ENCODE measurements at places on chromosomes 7 and 10. TPM values are rescaled to one million over a fixed set of nuclear protein-coding genes. Genes with fewer than 3 reads are reported as not detected.

DNA sequence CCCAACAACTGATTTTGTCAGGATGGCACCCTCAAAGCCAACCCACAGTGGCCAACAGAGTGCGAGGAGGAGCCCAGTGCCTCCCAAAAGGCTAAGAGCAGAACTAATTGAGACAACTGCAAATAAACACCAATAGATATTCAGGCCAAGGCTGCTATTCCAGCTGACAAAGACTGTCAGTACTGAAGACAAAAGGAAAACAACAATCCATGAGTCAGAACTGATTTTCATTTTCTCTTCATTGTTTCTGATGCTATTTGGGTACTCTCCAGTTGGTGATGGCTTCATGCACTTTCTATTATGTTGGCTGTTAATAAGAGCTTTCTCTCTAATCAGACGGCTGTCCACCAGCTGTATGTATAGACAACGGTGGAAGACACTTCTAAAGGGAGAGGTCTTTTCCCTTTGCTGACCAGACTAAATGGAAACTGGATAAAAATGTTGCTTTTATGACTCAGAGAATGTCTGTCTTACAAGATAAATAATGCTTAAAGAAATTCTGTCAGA is 515.9 kb downstream of the PARD3 start:
- DNase-seq: no peak

DNA sequence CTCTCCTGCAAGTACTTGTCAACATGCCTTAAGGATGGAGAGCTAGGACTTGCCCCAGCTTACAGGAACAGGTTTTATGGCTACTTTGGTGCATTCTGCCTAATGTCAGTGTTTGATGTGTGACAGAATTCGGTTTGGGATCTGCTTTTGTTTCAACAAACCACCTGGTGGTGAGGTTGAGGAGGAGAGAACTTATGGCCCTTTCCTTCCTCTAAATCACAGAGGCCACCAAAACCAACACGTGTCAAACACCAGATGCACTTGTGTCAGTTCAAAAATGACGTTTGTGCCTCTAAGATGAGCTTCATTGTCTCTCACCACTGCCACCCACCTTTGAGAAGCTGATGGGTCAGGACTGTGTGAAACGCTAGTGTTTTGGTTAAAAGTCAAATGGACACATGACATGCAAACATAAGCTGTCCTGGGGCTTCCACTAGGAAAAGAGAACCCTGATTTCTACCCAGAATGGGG is 83.9 kb downstream of the OSBPL3 start:
- DNase-seq: no peak

Gene FGFR2
- 4.4 TPM for total RNA-seq

DNA sequence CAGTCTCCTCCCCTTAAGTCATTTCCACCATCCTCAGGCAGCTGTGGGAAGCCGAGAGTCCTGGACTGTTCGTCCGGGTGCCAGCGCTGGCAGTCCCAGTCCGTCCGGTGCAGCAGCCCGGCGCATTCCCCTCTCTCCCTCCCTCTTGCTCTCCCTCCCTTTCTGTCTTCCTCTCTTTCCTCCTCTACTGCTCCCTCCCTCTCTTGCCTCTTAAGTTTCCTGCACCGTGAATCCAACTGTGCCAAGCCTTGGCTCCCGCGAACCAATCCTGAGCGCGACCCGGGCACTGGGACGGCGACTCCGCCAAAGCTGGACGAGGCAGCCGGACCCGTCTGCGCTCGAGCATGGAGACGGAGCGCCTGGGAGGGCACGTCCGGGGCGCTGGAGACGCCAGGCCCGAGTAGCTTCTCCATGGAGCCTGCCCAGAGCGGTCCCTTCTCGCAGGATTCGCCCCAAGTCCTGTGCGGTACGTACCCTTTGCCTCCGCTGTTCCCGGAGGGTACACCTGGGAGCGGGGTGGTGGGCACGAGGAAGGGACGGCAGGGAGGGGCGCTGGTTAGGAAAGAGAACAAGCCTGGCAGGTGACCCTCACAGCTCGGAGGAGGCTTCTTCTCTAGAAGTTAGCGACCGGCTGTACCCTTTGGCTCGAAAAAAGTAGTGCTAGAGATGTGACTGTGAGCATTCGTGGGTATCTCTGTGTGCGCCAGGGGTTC is 1.0 kb downstream of the NXPH1 start:
- DNase-seq: no peak

- no peak for DNase-seq
Observed at GRCh38 chr10:11689945-11690736, 52.0 kb upstream of the ECHDC3 start.

GRCh38 chr10:72667207-72667864 is 24.6 kb upstream of the MCU start:
- no peak for DNase-seq

- no peak for DNase-seq
Observed at GRCh38 chr7:108046952-108047506, 44.1 kb upstream of the LAMB1 start.

Gene PRTFDC1
- 3.6 TPM for total RNA-seq

GRCh38 chr10:36476399-36476798 is 649.0 kb upstream of the ANKRD30A start:
- no peak for DNase-seq

DNA sequence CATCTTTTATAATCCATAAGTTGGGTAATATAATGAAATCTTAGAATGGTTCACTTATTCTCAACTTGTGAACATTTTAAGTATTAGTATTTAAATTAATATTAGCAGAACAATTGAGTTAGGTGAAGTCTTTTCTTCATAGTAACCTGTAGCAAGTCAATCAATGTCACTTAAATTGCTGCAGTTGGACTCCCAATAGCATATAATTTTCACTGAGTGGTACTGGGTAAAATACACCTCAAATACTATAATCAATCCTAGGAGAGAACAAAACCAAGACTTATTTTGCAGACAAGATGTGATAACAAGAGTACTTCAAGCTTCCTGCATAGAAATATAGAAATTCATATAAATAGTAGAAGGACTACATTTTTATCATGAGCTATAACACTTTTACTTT is 677.9 kb upstream of the LRRN3 start:
- no peak for DNase-seq

DNA sequence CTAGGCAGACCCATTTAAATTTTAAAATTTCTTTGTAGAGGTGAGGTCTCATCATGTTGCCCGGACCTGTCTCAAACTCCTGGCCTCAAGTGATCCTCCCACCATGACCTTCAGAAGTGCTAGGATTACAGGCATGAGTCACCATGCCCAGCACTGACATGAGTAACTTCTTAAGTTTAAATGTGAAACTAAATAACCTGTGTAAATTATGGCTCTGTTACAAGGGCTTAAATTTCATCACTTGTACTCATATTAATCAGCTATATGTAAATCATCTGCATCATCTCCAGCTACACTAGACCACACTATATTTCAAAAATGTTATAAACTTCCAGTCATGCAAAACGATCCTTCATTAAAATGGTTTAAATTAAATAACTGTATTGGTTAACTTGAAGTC is 56.1 kb downstream of the ATAD1 start:
- DNase-seq: no peak

- no peak for DNase-seq
Observed at GRCh38 chr7:148442933-148443332, 147.6 kb upstream of the C7orf33 start.

DNA sequence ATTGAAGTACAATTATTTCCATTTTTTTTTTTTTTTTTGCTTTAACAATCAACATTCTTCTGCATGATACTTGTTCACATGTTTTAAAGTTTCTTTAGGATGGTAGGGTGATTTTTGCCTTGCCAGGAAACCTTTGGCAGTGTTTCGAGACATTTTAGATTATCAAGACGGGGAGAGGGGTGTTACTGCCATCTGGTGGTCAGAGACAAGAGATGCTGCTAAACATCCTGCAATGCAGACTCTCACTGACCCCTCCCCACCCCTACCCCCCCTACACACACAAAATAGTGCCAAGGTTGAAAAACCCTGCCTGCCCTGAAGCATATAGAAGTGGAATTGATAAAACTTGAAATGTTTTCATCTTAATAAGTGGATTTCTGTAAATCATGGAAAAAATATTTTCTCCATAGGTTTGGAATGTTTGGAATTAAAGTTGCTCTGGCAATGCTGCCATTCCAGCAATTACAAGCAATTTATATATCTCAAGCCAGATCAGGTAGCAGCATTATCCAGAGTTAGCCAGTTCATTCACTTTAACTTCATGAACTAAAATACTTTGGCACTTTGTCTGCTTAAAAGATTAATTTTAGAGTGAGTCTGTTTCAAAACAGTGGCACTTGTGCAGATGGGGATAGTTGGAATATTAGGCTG is 62.1 kb downstream of the SDHAF3 start:
- DNase-seq: no peak

DNA sequence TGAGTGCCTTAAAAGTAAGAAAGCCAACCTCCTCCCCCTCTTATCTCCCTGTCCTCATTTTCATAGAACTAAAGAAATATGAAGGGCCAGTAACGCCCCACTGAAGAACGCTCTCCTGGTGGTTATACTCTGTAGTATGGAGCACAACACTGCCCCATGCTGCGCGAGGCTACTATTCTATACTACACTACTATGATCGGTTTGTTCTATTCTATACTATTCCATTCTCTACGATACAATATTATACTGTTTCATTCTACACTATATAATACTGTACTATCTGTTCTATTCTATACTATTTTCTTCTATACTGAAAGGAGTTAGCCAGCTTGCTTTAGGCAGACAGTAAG is 34.8 kb downstream of the DIP2C start:
- no peak for DNase-seq

DNA sequence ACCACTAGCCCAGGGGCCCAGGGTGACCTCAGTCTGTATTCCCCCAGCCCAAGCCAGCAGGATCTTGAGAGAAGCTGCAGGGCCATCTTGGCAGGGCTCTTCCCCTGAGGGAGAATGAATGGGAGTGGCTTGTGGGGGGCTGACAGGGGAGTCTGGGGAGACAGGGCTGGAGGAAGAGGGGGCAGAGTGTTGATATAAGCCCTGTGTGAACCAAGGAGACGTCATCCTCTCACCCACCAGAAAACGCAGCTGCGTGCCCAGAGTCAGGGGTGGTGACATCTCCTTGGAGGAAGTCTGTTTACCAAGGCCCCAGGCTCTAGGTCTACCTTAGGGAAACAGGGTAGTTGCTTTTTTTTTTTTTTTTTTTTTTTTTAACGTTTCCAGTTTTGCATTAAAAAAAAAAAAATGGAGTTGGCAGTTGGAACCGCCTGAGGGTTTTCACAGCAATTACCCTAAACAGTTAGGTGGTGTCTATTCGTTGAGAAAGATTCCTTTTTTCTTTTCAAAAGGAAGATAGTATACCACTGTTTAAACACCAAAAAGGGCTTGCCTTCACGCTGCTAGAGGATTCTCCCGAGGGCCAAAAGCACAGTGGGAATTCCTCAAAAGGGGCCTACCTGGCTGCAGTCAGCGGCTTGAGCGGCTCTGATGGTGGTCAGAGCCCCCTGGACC is 113.8 kb downstream of the PRPF18 start:
- DNase-seq: no peak

Gene GHRHR
- total RNA-seq: not detected

- no peak for DNase-seq
Observed at GRCh38 chr10:130747356-130747755, 564.2 kb downstream of the TCERG1L start.

DNA sequence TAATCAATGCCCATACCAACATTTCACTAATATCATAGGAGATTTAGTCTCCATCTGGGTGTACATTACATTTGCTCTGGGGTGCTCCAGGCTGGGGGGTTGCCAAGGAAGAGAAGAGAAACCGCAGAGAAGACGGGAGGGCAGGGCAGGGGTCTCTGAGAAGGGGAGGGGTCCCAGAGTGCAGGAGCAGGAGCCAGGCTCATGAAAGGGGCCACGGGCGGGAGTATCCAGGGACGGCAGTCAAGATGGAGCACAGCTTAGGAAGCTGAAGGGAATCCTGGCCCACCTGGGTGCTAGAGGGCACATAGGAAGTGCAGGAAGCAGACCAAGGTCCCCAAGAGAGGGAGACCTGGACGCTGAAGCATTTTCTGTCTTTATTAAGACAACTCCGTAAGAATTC is 2.2 kb downstream of the LEP start:
- no peak for DNase-seq

Gene LRRC18
- not detected for total RNA-seq

Gene SOSTDC1
- total RNA-seq: not detected

GRCh38 chr10:28678687-28679457 is 1.6 kb downstream of the BAMBI start:
- no peak for DNase-seq

Gene MUC3A
- not detected for total RNA-seq

Gene SLC12A9
- total RNA-seq: 19.4 TPM

Gene VWDE
- not detected for total RNA-seq

Measured in ascending aorta (tissue), 2 donors.